ENCODE measurements at places on chromosomes 4 and X.

DNA sequence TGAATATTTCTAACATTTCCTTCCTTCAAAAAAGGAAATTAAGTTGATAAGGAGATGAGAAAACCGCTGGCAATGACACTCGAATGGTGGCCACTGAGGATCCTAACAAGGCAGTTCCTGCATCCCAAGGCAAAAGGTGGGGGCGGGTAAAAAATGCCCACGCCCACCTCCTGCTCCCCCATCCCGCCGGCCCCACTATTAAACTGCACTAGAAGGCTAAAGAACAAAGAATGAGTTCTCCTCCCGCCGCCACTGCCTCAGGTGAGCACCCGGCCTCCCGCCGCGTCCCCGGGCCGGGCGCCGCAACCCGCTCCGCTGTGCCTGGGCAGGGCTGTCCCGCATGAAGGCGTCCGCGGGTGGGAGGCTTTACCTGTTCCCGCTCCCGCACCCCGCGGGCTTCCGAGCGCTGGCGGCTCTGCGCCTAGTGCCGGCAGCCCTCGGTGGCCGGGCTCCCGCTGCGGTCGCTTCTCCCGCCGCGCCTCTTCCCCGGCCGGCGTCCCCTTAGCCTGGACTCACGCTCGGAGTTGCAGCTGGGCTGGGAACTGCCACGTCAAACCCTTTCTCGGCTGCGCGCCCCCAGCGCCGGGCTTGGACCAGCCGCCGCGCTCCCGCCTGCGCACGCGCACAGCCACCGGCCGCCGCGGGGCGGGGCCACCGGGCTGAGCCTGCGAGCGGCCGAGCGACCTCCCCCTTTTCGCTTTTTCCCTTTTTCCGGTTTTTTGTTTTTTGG, at the start of gene SEC24D:
Gene SEC24D, minus strand, starts transcription at position 556 of the 730 bp plus-strand sequence. CDS start 2,430 bp downstream, outside the sequence.
- peak; percentile 90 for DNase-seq

- no peak for DNase-seq
Observed at GRCh38 chrX:134718105-134718965, 60.1 kb upstream of the PLAC1 start.

GRCh38 chr4:79358438-79358837, 32.6 kb upstream of the NAA11 start:
- no peak for DNase-seq

DNA sequence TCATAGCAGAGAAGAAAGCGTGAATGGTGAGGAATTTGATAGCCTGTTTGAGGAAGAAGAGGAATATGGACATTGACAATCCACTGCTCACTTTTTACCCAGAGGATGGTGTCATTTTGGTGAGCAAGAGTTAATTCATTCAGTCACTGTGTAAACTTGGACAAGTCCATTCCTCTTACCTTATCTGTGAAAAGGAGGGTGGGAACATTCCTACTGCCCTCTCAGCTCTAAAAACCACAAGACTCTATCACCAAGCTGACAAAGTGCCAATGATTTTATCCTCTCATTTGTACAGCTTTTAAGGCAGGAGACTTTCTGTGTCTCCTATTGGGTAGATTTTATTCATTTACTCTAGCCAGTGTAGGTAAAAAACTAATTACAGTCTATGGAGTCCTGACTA, 103.8 kb downstream of the LUZP4 start:
- DNase-seq, result no peak

GRCh38 chrX:49174723-49175122, 3.0 kb downstream of the PLP2 start:
- DNase-seq, result no peak

DNA sequence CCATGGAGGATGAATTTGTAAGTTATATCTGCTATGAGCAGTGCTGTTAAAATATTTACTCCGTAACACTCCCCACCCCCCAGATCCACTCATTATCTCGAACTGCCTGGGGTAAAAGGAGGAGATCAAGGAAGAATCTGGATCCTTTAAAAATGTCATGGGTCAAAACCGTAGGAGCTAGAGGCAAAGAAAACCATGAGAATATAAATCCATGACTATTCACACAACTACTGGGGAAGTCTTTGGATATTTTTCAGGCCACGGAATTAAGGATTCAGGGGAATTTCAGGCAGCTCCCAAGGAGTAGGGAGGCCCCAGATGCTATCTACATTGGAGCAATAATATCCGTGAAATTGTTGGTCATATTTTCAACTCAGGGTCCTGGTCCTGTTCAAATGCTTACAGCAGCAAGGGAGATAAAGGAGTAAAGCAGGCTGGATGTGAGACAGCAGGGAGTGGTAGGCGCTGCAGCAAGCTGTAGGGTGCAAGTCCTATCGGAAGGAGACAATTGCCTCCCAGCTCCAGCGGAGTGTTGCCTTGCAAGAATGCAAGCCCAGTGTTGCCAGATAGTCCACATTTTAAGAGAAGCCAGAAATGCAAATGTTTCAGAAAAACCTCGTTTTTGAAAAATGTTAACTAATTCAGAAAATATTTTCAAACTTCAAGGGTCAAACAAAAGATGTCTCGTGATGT, 116.2 kb upstream of the KIT start:
- DNase-seq, result no peak

DNA sequence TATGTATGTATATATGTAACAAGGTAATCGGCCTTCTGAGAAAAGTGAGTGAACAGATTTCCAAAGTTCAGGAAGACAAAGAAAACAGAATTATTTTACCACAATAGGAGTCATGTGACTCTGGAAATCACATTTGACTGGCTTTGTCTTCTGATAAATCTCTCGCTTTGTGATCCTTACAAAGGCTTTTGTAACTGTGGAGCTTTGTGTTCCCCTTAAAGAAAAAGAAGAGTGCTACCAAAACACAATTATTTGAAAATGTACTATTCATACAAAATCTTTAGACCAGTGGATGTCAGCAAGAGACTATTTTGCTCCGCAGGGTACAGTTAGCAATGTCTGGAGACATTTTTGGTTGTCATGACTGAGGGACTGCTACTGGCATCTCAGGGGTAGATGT, 238.8 kb downstream of the LDB2 start:
- DNase-seq, result no peak

DNA sequence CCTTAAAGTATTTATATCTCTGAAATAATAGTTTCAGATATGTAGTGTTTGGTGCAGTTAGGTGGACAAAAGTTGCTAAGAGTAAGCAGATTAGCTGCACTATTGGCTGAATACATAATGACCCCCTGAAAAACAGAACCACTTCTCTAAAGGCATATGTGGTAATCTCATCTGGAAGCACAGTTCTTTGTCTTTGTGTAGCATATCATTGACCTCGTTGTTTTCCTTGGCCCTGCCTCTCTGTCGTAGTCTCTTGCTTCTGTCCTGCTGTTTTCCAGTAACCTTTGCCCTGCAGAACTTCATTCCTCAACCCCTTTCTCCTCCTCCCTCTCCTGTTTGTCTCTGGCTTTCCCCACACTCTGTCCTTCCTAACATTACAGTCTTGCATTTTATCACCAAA, 41.4 kb downstream of the JADE3 start:
- DNase-seq, result no peak

GRCh38 chr4:65007841-65008439, 598.7 kb upstream of the TECRL start:
- no peak for DNase-seq

- DNase-seq, result no peak
Observed at GRCh38 chr4:141352909-141353525, 132.3 kb downstream of the ZNF330 start.

GRCh38 chrX:155027509-155028066, 944 bp downstream of the FUNDC2 start:
- DNase-seq, result no peak

- DNase-seq, result no peak
Observed at GRCh38 chrX:11619441-11619840, 46.3 kb downstream of the ARHGAP6 start.

GRCh38 chr4:153246446-153247115, 42.3 kb downstream of the TRIM2 start:
- no peak for DNase-seq

DNA sequence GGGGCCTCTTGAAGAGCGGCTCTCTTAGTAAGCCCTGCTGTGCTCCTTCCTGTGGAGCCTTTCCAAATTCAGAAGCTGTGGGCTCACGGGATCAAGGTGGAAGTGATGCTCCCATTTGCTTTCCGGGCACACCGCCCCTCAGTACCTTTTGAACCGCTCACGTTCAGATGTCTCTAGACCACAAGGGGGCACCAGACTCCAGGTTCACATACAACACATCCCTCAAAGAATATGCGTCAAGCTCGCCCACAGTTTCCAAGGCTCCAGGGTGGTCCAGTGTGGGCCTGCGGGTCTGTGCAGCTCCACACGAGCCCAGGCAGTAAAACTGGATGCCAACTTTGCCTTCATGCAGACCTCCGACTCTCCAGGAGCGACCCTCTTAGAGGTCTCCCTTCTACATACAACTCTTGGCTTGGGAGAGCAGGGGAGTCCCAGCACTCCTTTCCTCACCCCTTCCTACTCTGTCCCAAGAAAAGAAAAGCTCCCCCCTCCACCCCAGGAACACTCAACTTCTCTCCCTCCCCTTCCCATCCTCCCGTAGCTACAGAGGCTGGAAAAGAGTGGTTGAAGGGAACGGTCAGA, 11.0 kb downstream of the SUPT20HL1 start:
- peak; percentile 51 for DNase-seq

DNA sequence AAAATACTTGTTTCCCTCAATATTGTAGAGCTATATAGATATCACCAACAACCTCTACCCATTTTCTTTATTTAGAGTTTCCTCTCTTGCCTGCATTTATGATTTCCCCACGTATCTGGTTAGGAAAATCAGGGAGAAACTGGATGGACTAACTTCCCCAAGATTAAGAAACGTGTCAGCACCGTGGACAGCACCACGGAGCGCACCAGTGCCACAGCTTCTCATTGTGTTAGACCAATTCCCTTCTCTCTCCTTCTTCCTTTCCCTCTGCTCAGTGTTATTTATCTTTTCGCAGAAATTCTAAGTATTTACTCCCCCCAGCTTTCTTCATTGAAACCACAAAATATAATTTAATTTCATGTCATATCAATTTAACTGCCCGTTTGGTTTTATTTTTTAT, 568.6 kb upstream of the BOD1L1 start:
- DNase-seq, result no peak

- DNase-seq, result no peak
Observed at GRCh38 chr4:145320294-145320693, 139.9 kb upstream of the OTUD4 start.

GRCh38 chr4:37876156-37876555, 14.7 kb upstream of the TBC1D1 start:
- DNase-seq, result no peak

- DNase-seq, result no peak
Observed at GRCh38 chrX:155747520-155747919, 133.6 kb upstream of the VAMP7 start.

GRCh38 chr4:52641854-52642563, 17.1 kb downstream of the USP46 start:
- DNase-seq, result no peak

All from frontal cortex (tissue), 4 donors.